ENCODE measurements at places on chromosomes 11 and 22.
A peak's percentile ranks its signal among the peaks of the same experiment; 100 is the strongest.

DNA sequence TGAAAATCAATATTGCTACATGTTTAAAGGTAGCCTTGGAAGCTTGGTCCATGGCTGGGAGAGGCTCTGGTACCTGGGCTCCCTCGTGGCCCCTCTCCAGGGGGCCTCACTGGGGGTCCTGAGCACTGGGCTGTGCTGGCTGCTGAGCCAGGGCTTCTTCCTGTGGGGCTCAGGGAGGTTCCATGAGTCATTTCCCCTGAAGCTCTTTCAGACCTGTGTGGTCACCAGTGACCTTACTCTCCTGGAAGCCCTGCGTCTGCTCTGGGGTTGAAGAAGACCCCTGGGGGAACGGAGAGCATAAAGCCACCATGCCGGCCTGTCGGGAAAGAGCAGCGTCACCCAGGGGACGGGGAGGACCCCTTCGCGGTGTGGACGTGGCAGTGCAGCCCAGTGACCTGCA, 389.0 kb downstream of the TBC1D22A start:
- no peak for DNase-seq

GRCh38 chr11:126475014-126475991, 119.8 kb downstream of the ST3GAL4 start:
- DNase-seq: no peak

- no peak for DNase-seq
These were observed 22.5 kb downstream of the P4HA3 start for GRCh38 chr11:74288911-74289310.

GRCh38 chr11:62489204-62489603, 57.4 kb downstream of the AHNAK start:
- no peak for DNase-seq

GRCh38 chr11:69636512-69637197, 4.3 kb upstream of the CCND1 start:
- peak; percentile 85 for DNase-seq

- peak; percentile 60 for DNase-seq
These were observed 20.8 kb downstream of the ARVCF start for GRCh38 chr22:19995611-19996339.

- no peak for DNase-seq
These were observed 42.4 kb downstream of the ABTB2 start for GRCh38 chr11:34315394-34315793.

GRCh38 chr11:116517077-116517476, 255.7 kb downstream of the BUD13 start:
- DNase-seq: no peak

DNA sequence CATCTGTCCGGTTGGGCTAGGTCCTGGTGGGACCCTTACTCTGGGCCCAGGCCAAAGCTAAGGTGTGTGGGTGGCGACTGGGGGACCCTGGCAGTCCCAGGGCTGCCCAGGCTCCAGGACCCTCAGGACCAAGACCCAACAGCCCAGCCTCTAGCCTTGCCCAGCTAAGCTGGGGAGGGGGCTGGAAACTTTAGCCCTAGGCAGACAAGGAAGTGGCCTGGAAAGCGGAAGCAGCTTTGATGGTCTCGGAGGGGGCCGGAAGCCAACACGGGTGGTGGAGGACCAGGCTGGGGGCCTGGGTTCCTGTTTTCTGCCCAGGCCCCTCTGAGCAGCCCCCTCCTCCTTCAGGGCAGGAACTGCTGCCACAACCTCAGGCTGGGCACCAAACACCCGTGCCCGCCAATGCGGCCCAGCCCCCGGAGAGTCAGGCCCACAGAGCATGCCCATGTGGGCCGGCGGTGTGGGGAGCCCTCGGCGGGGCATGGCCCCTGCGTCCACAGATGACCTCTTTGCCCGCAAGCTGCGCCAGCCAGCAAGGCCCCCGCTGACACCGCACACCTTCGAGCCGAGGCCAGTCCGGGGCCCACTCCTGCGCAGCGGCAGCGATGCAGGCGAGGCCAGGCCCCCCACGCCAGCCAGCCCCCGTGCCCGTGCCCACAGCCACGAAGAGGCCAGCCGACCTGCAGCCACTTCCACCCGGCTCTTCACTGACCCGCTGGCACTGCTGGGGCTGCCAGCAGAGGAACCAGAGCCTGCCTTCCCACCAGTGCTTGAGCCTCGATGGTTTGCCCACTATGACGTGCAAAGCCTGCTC, 2.8 kb downstream of the SIPA1 start:
- DNase-seq: no peak

DNA sequence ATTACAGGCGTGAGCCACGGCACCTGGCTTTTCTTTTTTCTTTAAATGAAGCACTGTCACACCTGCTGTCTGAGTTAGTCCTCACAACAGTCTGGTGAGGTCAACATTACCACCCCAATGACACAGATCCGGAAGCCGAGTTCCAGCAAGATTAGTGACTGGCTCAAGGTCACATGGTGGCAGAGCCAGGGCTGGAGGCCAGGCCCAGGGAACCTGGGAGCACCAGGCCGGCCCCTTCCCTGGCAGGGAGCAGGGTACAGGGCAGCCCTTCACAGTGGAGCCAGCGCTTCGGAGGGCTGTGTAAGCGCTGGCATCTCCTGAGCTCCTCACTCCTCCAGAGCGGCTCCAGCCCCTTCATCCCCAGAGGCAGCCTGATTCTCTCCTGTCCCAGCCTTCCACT, 118.7 kb downstream of the ST3GAL4 start:
- no peak for DNase-seq

DNA sequence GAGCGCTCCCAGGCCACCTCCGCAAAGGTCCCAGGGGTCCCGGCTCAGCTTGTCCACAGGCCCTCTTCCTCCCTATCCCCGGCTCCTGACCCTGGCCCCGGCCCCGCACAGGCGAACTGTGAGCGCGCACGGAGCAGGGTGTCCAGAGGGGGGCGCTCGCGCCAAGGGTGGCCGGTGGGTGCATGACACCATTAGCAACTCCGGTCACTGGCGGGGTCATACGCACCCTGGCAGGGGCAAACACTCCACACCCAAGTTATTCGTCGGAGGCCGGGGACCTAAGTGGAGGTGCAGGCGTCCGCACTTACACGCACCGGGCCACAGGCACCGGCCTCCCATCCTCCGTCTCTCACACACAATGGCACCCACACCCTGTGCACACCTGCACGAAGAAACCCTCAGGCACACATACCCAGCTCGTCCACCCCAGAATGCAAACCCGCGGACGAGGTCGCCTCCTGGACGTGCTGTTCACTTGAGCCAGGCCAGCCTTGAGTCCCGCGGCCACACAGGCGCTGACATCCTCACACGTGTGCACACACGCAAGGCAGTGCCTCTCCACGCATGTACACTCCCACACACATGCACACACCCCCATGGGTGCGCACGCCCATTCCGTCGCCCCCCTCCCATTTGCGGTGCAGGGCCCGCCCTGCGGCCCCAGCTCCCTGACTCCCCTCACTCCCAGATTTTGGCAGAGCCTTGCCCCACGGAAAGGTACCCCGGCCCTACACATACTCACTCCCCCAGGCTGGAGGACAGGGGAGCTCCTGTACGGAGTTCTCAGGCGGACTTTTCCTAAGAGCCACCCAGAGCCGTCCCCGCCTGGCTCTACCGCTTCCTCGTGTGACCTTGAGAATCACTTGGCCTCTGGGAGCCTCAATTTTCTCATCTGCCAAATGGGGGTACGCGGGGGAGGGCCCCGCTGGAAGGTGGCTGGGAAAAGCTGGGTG, at the start of gene RASGRP2:
Gene RASGRP2 (minus strand): TSS at position 552 of the 953 bp plus-strand sequence. CDS start 1,276 bp downstream, outside the sequence.
- no peak for DNase-seq

DNA sequence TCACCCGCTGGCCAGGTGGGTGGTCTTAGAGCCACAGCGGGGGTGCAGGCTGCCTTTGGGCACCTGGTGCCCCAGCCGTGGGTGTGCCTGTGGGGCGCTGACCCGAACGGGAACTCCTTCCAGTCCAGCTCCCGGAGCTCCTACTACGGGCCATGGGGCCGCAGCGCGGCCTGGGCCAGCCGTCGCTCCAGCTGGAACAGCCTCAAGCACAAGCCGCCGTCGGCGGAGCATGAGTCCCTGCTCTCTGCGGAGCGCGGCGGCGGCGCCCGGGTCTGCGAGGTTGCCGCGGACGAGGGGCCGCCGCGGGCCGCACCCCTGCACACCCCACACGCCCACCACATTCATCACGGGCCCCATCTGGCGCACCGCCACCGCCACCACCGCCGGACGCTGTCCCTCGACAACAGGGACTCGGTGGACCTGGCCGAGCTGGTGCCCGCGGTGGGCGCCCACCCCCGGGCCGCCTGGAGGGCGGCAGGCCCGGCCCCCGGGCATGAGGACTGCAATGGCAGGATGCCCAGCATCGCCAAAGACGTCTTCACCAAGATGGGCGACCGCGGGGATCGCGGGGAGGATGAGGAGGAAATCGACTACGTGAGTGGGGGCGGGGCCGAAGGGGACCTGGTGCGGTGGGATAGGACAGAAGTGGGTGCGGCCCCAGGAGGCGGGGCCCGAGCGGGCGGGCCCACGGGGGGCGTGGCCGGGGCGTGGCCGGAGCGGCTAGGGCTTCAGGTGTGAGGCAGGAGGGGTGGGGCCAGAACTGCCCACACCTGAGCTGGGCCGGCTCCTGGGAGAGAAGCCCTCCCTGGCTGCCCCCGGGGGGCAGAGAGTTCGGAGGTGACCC, 91.5 kb downstream of the CACNA1I start:
- DNase-seq: no peak

GRCh38 chr11:90849312-90849711, 626.5 kb upstream of the CHORDC1 start:
- DNase-seq: no peak

DNA sequence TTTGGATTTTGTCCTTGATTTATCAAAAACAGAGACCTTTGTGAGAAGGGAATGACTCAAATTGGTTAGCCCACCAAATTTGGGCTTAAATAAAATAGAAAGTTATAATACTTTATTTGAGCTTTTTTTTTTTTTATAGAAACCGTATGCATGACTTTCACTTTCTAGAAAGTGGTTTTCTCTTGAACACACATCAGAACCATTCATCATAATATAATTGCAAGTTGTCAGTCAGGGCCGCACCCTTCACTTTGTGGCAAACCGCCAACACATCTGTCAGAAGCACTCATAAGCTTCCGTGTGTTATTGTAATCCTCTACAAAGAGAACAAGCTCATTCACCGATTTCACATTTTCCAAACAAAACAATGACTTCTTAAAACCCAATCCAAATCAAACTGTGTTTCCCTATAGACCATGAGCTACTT, 76.1 kb downstream of the SOX6 start:
- DNase-seq: peak; percentile 13

- DNase-seq: no peak
These were observed 1.6 kb upstream of the THOC5 start for GRCh38 chr22:29555065-29555644.

DNA sequence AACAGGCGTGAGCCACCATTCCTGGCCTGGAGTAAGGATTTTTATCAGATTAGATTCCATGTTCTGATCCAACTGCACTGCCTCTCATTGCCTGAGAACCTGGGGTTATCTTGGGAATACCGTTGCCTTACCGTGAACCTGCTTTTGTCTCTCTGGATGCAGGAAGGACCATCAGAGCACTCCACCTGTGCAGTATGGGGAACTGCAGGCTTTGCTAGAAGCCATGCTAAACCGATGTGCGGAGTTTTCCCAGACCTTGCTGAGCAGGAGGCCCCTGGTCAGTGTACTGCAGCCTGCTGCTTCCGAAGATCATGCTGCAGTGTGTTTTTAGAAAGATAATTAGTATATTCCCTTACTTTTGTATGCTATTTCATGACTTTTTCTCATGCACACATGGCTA, 43.6 kb downstream of the MEI1 start:
- no peak for DNase-seq

DNA sequence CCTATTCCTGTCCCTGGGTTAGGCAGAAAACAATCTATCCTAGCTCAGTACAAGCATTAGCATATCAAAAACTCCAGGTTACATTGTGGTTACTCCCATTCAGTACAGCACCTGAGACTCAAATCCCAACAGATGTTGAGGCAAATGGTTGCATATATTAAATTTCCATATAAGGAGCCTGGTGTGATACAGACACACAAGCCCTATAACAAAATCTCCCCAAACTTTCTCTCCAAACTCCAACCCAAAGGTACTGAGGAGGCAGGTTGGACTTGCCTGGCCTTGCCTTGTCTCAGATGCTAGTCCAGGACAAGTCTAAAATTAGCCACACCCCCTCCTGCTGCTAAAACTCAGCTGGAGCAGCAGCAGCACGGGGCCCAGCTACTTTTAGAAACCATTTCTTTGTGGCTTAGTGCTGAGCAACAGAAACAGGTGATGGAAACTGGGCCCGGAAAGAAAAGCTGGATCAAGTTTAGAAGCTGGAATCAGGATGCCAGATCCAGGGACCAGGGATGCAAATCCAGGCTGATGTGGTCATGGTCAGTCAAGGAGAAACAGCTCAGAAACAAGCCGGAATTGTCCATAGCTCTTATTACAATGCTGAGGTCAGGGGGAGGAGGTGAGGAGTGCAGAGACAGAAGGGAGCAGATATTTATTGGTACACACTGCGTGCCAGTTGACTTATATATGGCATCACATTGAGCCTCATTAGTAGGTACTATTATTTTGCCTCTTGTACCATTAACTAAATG, 73.7 kb upstream of the AMOTL1 start:
- peak; percentile 97 for DNase-seq

DNA sequence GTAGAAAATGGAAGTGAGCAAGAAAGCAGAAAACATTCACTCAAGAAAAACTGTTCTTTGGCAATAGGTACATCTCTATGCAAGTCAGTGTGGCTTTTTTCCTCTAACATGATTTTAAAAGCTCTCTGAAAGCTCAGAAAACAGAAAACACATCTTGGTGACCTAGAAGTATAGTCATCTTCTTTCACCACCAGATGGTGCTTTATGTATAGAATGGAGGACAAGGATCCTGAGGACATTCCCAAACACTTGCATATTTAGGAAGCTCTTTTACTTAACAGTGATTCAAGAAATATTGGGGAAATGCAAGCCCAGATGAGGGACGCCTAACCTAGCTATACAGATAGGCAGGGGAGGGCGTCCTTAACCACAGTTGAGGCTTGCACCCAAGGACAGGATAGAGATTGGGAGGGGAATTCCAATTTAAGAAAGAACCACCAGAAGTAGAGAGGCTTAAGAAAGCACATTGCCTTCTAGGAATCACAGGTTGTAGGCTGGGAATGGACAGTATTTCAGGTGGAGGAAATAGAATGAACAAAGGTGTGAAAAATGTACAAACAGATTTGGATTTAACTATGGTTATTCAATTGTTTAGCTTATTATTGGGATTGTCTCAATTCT, 13.8 kb upstream of the CCDC81 start:
- DNase-seq: peak; percentile 23

DNA sequence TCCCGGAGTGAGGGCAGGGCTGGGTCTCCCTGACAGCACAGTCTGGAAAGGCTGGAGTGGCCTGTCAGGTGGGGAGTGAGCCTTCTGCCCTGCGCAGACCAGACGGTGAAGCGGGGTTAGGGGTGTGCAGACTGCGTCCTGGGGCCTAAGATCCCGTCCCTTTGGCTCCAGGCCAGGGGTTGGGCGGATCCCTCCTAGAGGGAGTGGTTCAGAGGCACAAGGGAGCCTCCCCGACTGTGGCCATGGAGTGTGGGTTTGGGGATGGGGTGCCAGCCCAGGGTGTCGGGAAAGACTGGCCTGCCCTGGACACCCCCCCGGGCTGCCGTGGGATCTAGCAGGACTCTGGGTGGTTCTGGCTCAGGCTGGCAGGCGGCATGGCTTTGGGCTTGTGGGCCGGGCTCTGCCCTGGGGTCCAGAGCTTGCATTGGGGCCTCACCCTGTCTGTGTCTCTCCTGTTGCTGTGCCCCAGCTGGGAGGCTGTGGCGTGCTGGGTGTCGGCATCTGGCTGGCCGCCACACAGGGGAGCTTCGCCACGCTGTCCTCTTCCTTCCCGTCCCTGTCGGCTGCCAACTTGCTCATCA, 19.5 kb downstream of the TSPAN4 start:
- peak; percentile 45 for DNase-seq

Data from myocyte (in vitro differentiated cells).